ENCODE measurements at places on chromosomes 1 and 21.

- no peak for DNase-seq
Observed at GRCh38 chr1:21320410-21321108, 30.3 kb upstream of the ECE1 start.

DNA sequence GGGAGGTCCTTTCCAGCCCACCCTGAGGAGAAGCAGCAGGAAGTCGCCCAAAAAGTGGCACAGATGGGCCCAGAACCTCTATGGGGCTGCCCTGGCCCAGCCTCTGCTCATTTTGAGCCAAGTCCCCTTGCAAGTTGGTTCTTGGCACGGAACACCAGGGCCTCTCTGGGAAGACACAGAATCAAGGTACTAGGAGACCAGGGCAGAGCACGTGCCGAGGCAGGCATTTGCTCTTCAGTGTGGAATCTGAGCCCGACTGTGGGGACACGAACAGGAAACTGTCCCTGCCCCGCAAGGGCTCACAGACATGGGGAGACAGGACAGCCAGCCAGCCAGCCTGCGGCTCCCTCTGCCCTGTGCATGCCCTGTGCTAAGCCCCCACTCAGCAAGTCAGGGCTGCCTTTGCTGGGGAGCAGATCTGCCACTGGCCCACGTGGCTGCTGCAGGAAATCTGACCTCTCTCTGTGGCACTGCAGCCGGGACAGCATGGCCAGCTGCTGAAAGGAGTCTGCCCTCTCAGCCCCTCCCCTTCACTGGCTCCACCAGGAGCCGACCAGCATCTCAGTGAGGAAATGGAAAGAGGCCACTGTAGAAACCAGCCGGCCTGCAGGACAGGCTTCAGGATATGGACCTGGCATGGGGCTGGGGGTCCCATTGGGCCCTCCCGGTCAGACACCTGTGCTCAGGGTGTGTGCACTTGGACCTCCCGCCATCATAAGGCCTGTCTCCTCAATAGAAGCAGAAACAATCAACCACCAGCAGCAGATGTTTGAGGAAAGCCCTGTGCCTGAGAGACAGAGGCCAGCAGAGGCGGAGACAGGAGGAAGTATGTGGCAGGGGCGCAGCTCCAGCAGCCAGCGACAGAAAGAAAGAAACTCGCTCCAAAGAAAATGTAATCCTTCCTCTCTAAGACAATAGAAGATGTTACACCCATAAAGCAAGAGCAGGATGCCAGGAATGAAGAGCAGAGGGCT lies 3.7 kb downstream of the ARHGEF16 start:
- peak; percentile 58 for DNase-seq

- DNase-seq = no peak
Observed at GRCh38 chr1:185463011-185463410, 146.0 kb upstream of the IVNS1ABP start.

GRCh38 chr1:3292868-3293562 lies 161.4 kb upstream of the ARHGEF16 start:
- DNase-seq = no peak

- no peak for DNase-seq
Observed at GRCh38 chr1:47926461-47926999, 70.7 kb downstream of the TRABD2B start.

DNA sequence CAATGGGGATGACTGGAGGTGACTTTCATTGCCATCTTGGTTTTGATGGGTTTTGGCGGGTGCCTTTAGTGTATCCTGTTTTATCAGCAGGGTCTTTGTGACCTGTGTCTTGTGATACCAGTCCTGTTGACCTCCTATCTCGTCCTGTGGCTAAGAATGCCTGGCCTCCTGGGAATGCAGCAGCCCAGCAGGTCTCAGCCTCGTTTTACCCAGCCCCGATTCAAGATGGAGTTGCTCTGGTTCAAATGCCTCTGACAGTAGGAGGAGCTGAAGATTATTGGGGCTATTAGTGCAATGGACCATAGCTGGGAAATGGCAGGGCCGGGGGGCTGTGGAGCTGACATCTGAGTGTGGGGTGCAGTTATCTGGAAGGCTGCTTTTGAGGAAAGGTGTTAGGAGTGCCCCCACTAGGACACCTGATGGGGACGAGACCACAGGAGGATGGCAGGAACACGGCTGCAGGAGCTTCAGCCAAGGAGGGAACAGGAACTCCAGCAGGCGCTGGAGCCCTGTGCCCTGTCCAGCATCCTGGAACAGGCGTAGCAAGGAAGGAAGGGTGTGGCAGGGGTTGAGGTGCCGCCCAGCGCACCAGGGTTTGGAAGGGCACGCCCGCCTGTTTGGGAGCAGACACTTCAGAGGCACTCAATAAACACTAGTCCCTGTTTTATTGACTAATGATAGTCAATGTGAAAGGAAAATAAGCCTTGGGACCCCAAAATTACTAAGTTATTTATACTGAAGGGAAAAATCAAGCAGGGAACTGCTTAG lies 15.3 kb upstream of the AGPAT3 start:
- no peak for DNase-seq

GRCh38 chr1:42934541-42935312 lies 23.9 kb downstream of the SLC2A1 start:
- no peak for DNase-seq

DNA sequence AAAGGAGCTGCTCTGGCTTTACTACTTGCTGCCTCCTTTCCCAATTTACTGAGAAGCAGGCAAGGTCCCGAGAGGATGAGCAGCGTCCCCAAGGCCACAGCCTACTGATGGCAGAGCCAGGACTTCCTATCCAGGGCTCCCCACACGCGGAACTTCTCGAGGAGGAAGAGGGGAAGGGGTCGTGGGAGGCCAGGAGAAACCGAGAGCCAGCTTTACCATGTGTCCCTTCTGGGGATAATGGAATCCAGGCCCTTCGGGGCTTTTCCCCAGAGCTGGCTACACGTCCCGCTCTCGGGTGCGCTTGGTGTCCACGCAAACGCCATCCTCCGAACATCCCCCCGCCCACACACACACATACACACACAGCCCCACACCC lies 4.3 kb upstream of the CCN1 start:
- DNase-seq = no peak

GRCh38 chr1:96596226-96596922 lies 125.2 kb upstream of the PTBP2 start:
- DNase-seq = no peak

GRCh38 chr1:42403880-42404400 lies 23.3 kb downstream of the RIMKLA start:
- no peak for DNase-seq

- no peak for DNase-seq
Observed at GRCh38 chr1:99384021-99384420, 119.7 kb downstream of the PLPPR4 start.

GRCh38 chr1:15886611-15887167 lies 39.2 kb downstream of the SPEN start:
- no peak for DNase-seq

- DNase-seq = no peak
Observed at GRCh38 chr1:21189421-21189820, 12.7 kb upstream of the EIF4G3 start.

- DNase-seq = peak; percentile 88
Observed at GRCh38 chr1:234848972-234849649, 239.1 kb upstream of the IRF2BP2 start.

- DNase-seq = no peak
Observed at GRCh38 chr1:201883266-201883665, 5.4 kb upstream of the SHISA4 start.

Measured in GF-D8 (cell line).